M059J (cell line): ENCODE measurements at places on chromosomes 2 and 18. TPM values are rescaled to one million over a fixed set of nuclear protein-coding genes. Genes with fewer than 3 reads are reported as not detected.

GRCh38 chr2:191041418-191042161 is 27.6 kb upstream of the STAT1 start:
- DNase-seq: peak; percentile 76

GRCh38 chr18:13879492-13879891 is 35.8 kb downstream of the MC2R start:
- no peak for DNase-seq

DNA sequence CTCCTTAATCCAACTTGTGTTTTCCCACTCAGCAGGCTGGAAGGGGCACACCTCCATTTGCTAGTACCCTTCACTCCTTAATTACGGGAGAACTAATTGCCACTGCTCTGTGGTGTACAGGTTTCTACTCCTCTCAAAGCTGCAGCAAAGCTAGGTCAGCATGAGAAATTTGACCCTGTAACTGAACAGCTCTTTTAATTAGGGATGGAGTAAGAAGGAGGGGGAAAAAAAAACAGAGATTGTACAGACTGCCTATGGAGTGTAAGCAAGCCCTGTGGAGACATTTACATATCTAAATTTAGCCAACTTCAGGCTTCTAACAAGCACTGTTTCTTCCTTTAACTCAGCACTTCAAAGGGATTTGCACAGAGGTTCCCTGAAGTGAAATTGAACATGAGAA is 629.7 kb upstream of the SETBP1 start:
- no peak for DNase-seq

- DNase-seq: no peak
Observed at GRCh38 chr2:221245045-221245444, 327.1 kb downstream of the EPHA4 start.

DNA sequence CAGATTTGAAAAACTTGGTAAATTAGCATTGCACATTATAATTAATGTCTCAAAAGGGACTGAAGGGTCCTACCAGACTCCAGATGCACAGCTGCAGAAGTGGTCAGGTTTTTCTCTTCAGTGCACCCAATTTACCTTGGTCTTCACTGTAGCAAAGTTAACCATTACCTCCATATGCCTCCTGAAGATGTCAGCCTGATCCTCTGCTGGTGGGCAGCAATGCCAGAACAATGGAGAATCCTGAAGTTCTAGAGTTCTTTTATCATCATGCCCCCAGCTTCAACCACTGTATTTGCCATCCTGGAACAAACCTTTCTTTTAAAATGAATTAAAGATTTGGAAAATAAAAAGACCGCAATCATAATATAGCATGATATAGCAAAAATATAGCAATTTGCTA is 1774.8 kb upstream of the CELF4 start:
- DNase-seq: no peak

DNA sequence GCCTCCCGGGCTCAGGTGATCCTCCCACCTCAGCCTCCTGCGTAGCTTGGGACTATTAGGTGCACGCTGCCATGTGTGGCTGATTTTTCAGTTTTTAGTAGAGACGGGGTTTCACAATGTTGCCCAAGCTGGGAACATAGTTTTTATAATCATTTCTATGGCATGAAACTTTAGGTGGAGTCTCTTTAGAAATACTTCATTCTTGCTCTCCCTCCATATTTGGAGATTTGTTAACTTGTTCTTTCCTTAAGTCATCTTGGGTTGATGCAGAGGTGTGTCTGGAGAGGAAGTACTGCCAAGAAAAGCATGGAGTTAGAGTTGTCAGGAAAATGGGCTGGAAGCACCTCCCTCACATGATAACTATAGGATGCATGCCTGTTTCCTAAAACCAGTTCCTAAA is 17.4 kb downstream of the ZNF532 start:
- DNase-seq: no peak

DNA sequence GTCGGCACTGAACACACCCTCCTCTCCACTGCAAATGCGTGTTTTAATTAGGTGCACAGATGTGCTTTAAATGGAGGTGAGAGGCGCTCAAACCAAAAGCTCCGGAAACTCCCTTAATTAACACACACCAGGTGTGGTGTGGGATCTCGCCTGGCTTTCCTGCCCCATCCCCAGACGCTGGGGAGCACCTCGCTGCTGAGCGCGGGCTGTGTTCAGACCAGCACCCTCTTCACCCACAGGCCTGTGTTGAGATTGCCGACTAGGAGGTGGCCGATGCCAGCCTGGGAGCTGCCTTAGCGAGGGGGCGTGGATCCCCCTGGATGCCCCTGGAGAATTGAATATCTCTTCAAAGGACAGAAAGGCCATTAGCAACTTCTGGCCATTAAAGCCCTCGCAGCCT is 171.7 kb downstream of the MYT1L start:
- no peak for DNase-seq

DNA sequence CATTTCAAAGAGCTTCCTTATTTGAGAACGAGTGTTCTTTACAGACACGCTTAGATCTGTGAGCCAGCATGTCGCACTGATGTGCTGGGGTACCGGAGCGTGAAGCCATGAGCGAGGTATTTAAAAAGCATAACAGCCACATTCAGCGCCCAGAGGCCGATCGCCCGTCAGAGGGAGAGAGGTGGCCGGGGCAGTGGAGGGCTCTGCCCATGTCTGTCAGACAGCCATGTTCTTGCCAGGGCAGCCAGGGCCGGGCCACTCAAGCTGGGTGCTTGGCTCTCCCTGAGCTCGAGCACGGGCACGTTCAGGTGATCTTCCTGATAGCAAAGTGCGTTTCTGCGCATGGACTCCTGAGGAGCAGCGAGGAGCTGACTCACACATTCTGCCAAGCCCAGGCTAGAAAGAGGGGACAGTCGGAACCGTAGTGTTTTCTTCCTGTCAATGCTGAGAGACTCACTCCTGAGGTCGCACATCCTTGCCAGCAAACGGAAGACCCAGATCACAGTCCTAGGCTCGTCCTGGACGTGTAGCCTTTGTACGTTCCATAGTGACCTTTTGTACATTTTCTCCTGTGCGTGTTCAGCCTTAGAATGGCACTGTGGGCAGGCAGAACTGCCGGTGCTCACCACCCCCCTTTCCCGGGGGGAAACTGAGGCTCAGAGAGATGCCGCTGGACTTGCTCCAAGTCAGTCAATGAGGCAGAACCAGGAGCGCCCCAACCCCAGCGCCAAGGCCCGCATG is 100.7 kb downstream of the NFATC1 start:
- no peak for DNase-seq

GRCh38 chr18:33161131-33161530 is 279.4 kb downstream of the CCDC178 start:
- no peak for DNase-seq

DNA sequence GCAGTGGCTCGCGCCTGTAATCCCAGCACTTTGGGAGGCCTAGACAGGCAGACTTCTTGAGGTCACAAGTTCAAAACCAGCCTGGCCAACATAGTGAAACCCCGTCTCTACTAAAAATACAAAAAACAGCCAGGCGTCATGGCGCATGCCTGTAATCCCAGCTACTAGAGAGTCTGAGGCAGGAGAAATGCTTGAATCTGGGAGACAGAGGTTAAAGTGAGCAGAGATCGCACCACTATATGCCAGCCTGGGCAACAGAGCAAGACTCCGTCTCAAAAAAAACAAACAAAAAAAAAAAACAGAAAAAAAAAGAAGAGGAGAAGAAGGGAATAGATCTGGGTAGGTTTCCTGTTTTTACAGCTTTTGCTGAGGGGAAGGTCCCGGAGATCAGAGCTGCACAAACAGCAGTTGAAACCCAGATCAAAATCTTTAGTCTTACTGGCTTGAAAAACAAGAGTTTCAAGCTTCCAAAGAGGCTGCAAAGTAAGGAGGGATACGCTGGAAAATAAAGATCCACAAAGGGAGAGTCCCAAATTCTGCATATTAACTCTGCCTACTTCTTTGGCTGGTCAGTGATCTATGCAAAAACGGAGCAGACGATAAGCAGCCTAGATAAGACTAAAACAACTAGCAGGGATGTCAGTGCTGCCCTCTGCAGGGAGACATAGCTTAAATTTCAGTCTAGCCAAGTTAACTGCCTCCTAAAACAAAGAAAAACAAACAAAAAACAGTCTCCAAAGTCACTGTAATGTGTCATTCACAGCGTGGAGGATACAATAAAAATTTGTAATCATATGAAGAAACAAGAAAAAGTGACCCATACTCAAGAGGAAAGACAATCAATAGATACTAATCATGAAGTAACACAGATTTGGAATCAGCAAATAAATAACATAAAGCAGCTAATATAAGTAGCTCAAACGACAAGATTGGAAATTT is 74.1 kb downstream of the TLK1 start:
- DNase-seq: peak; percentile 41

GRCh38 chr18:67969458-67969857 is 452.9 kb upstream of the DSEL start:
- no peak for DNase-seq

DNA sequence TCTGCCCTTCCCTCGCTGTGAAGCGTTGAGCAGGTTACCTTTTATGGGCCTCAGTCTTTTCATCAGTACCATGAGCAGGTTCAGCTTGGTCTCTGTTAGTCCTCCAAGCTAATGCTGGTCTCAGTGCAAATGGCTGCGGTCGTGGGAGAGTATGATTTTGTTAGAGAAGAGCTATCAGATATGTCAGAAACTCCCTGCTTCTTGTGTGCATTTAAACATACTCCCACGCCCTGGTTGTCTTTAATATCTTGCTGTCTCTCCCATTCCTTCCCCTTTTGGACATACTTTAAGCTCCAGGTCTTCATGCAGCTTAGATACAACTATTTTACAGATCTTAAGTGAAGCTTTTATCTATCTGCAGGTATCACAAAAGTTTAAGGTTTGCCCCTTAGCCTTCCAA is 62.9 kb downstream of the EFR3B start:
- DNase-seq: no peak

- DNase-seq: no peak
Observed at GRCh38 chr2:79171348-79171958, 11.9 kb upstream of the REG3A start.

GRCh38 chr2:221429741-221430491 is 142.2 kb downstream of the EPHA4 start:
- peak; percentile 54 for DNase-seq

DNA sequence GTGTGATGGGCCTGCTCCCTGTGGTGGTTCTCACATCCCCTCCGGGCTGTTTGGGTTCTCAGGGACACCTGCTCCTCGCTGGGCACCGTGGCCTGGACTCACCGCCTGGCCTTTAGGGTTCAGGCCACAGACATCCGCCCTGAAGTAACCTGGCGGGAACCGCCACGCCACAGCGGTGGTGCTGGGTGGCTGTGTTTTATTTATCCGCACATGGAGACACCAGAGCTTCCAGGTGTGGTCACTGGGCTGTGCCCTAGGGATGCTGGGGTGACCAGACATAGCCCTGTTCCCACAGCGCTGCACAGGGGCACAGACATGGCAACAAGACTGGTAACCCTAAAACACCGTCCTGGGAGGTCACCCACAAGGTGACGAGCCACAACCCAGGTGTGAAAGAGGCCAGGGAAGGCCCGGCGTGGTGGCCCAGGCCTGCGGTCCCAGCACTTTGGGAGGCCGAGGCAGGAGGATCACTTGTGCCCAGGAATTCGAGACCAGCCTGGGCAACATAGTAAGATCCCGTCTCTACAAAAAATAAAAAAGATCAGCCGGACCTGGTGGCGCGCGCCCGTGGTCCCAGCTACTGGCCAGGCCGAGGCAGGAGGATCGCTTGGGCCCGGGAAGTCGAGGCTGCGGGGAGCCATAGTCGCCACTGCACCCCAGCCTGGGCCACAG is 649 bp upstream of the HSBP1L1 start:
- DNase-seq: no peak

- no peak for DNase-seq
Observed at GRCh38 chr18:61741881-61742454, 150.8 kb downstream of the RNF152 start.

DNA sequence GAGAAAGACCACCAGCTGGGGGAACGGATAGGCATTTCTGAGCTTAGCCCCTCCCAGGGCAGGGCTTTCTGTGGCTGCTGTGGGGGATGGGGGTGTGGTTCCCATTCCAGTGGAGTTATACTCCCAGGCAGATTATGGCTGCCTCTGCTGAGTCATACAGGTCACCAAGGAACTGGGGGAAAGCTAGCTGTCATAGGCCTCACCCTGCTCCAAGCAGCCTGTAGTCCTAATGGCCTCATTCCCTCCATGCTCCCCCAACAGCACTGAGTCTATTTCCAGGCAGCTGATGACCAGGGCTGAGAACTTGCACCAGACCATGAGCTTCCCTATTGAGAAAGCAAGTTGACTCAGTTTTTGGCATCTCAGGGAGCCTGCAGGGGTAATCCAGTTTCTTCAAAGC is 87.1 kb downstream of the GPR39 start:
- DNase-seq: peak; percentile 54

GRCh38 chr2:177460973-177461585 is 68.5 kb downstream of the AGPS start:
- DNase-seq: no peak

GRCh38 chr2:14516844-14517243 is 115.7 kb upstream of the LRATD1 start:
- peak; percentile 61 for DNase-seq

- DNase-seq: no peak
Observed at GRCh38 chr2:162732946-162733698, 105.4 kb downstream of the KCNH7 start.

GRCh38 chr18:59767732-59768131 is 70.5 kb upstream of the CCBE1 start:
- peak; percentile 62 for DNase-seq

DNA sequence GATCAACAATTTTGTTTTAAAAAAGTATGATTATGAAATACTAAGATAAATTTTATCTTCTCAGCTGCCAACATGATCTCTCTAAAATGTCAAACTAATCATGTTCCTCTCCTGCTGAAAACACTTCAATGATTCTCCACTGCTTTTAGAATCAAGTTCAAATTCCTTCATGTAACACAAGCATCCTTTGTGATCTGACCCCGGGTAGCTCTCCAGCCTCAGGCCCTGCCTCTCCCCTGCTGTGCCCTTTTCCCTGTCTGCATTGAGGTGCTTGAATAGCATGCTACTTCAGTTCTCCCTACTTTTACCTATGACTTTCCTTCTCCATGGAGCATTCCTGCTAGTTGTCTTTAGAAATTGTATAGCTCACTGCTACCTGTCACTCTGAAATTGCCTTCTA is 274.8 kb downstream of the PDE11A start:
- DNase-seq: no peak

The EML6 gene
- 1.6 and 1.7 TPM in 2 replicates for total RNA-seq

The SOWAHC gene
- total RNA-seq: 7.5 and 11.4 TPM in 2 replicates

The KCNK3 gene
- total RNA-seq: 2.4 and 2.8 TPM in 2 replicates

The IKZF2 gene
- 8.2 and 8.3 TPM in 2 replicates for total RNA-seq

The ACVR1C gene
- 0.10 TPM in 1 of 2 replicates, not detected in the other for total RNA-seq

The CFC1 gene
- total RNA-seq: not detected in 2 replicates

The ABCG5 gene
- not detected in 2 replicates for total RNA-seq

The CCDC74B gene
- total RNA-seq: 4.2 and 5.8 TPM in 2 replicates

The PLEKHH2 gene
- 2.4 and 2.5 TPM in 2 replicates for total RNA-seq

The VWC2L gene
- 0.02 TPM in 1 of 2 replicates, not detected in the other for total RNA-seq

The CCDC102B gene
- 2.7 and 5.2 TPM in 2 replicates for total RNA-seq

The NTSR2 gene
- 0.12 TPM in 1 of 2 replicates, not detected in the other for total RNA-seq

The ST6GAL2 gene
- total RNA-seq: not detected in 2 replicates

The UPP2 gene
- total RNA-seq: not detected in 2 replicates

The ALK gene
- 0.37 TPM in 1 of 2 replicates, not detected in the other for total RNA-seq

The CPO gene
- not detected in 2 replicates for total RNA-seq
